ENCODE measurements at places on chromosomes 6 and 20. TPM values are rescaled to one million over a fixed set of nuclear protein-coding genes. Genes with fewer than 3 reads are reported as not detected.

GRCh38 chr6:139982652-139983295 is 608.3 kb upstream of the CITED2 start:
- peak; percentile 51 for DNase-seq

DNA sequence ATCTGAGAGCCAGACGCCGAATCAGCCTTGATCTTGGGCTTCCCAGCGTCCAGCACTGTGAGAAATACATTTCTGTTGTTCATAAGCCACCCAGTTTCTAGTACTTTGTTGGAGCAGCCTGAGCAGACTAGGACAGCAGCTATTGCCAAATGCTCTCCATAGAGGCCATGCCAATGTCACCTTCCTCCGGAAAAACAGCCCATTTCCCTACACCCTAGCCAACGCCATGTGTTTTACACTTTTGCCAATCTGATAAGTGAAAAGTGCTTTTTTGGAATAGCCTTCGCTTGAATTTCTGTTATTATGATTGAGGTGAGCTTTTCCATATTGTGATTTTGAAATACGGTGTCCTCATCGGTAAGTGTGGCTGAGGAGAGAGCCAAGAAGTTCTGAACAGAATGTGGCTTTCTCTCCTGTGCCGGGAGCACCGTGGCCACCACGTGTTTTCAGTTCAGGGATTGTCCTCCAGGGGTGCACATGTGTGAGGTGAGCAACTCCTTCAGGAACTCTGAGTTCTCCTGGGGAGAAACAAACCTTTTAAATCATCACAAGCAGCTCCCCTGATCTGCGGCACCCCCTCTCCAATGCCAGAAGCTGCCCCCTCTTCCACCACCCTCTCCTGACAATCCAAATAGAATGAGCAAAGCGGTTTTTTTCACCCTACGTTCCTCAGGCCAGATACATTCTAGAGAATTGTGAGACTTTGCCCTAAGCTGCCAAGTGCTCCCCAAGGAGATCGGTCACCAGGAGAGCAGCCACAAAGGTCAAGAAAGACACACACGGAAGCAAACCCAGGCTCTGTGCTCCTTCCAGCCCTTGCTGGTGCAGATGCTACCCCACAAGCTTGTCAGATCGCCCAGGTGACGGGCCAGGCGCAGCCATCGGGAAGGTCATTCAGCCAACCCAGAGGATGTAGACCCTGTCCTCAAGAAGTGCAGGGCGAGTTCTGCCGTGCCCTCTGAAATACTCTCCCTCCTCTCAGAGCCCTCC is 36.0 kb downstream of the TAF8 start:
- DNase-seq = peak; percentile 15

- no peak for DNase-seq
Measured at GRCh38 chr6:158011980-158012566, 30.4 kb downstream of the SYNJ2 start.

- no peak for DNase-seq
Measured at GRCh38 chr6:10847684-10848083, 9.3 kb upstream of the MAK start.

Gene GOPC
- polyA plus RNA-seq = 13.8 TPM

- no peak for DNase-seq
Measured at GRCh38 chr20:58710481-58711265, 18.1 kb downstream of the NPEPL1 start.

Gene MEI4
- not detected for polyA plus RNA-seq

DNA sequence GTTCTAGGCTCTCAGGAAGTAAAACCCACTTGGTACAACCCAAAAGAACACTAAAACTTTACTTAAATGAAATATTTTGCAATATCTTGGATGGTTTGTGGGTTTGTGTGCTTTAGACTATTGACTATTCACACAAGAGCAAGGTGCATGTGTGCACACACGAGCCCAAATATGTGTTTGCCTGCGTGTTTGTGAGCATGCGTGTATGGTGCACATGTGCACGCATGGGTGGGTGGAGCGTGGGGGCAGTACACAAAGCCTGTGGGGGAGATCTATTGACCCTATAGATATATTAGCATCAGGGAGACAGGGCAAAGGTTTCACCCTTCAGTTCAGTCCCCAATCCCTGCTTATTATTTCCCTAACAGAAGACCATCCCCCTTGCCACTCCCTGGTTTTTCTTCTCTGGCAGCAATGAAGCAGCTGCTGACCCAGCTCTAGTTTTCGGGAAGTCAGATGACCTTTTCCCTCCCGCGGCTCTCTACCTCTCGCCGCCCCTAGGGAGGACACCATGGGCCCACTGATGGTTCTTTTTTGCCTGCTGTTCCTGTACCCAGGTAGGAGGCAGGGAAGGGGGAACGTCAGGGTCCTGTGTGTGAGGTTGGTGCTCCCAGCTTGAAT is at the start of gene C2:
TSS of gene C2 (plus strand) at position 476 of the 621 bp plus-strand sequence. CDS start at position 512, 36 bp downstream.
- no peak for DNase-seq

GRCh38 chr6:147503587-147503986 is 4.9 kb upstream of the SAMD5 start:
- DNase-seq = no peak

DNA sequence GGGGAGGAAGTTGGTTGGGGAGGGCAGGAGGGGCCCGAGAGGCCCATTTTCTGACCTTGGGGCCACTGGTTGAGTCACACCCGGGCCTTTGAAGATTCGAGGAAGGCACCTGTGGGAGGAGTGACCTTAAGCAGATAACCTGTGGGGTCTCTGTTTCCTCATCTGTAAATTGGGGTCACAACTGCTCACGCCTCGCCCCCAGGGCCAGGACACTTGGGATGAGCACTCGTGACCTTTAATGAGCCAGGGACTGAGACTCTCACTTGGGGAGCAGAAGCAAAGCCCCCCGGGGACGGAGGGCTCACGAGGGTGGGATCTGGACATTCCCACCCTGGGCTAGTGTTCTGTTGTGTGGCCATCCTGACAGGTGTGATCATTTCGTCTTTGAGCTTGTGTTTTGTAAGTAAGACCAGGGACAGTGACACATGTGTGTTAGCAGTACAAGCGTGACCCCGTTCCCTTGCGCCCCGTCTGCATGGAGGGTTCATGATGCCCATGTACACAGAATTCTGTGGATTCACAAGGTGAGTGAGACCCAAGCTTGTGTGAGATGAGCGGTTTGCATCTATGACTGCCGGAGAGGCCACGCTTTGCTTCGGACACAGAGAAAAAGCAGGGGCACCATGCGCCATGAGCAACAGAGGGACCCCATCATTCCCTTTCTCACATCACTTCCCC is 79.3 kb upstream of the PMEPA1 start:
- DNase-seq = peak; percentile 9

All from lung (tissue), 17 donors.